Activated gamma-delta T cell treated with Interleukin-2 at 50 U/mL for 16 hours (primary cell): ENCODE measurements at places on chromosomes 1 and 21.

DNA sequence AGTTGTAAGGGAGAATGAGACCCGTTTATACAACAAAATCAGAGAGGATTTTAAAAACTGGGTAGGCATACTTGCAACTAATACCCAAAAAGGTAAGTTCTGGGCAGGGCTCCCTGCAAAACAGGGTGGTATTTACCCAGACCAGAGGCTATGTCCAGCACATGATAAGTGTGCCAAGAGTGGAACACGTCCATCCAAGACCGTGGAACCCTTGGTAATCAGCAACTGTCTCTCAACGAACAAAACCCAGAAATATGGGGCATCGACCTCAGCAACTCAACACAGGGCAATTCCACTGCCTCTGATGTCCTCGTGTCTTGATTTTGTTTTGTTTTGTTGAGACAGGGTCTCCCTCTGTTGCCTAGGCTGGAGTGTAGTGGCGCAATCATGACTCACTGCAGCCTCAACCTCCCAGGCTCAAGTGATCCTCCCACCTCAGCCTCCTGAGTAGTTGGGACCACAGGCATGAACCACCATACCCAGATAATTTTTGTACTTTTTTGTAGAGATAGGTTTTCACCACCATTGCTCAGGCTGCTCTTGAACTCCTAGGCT, 26.7 kb upstream of the MX1 start:
- DNase-seq = no peak

DNA sequence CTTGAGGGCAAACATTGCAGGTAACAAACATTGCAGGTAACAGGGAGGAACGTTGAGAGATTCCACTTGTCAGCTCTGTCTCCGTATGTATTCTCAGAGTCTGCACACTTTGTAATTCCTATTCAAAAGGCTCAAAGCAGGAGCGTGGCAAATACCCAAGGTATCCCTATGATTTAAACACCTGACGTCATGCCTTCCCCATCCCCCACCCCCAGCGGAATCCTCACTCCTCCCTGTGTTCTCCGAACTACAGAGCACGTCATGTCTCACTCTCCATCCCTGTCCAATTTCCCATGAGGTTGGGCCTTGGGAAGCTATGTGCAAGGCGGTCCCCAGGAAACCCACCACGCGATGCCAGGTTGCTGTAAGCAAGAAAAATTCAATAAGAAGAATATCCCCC, 2.8 kb upstream of the LRRC38 start:
- DNase-seq = no peak

DNA sequence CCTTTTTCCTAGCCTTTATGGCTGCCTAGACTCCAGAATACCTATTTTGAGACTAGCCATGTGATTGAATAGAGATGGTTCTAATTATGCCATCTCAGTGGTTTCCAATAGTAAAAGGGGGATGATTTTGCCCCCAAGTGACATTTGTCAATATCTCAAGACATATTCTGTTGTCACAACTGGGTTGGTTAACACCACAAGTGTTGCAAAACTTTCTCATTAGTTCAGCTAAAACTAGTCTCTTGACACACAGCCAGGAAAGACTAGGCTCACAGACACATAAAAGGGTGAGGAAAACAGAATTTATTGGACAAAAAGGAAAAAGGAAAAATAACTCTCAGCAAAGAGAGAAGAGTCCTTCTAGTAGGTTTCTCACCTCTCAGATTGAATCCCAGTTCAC, 39.9 kb upstream of the GBP5 start:
- no peak for DNase-seq

- DNase-seq = no peak
These were observed 98.1 kb downstream of the PLPP3 start for GRCh38 chr1:56481140-56481694.

DNA sequence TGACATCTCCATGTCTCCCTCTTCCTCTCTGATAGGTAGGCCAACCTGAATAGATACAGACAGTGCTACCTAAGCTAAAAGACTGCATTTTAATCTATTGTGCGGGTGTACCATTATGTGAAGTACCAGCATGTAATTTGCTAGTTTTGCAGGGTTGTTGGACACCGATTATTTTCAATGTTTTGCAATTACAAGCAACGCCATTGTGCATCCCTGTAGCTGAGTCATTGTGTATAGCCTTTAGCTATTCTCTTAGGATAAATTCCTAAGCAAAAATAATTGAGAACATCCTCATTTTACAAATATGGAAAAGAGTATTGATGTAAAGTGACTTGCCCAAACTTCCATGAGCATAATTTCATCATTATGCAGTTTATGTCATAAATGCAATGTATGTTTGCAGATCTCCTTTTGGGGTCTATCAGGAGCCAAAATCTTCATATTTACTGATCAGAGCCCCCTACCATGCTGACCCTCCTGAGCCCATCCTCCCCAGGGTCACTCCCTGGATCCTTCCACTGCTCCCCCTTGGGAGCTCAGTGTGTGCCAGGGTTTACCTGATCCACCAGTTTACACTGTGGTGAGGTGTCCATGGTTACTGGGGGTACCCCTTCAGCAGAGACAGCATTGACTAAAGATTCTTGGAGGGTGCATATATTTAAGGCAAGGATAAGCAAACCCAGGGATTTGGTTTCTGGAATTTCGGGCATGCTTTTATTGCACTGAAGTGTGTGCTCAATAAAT, 80.6 kb downstream of the CCDC185 start:
- no peak for DNase-seq

- DNase-seq = no peak
These were observed 8.7 kb upstream of the PPP1R8 start for GRCh38 chr1:27821761-27822315.

DNA sequence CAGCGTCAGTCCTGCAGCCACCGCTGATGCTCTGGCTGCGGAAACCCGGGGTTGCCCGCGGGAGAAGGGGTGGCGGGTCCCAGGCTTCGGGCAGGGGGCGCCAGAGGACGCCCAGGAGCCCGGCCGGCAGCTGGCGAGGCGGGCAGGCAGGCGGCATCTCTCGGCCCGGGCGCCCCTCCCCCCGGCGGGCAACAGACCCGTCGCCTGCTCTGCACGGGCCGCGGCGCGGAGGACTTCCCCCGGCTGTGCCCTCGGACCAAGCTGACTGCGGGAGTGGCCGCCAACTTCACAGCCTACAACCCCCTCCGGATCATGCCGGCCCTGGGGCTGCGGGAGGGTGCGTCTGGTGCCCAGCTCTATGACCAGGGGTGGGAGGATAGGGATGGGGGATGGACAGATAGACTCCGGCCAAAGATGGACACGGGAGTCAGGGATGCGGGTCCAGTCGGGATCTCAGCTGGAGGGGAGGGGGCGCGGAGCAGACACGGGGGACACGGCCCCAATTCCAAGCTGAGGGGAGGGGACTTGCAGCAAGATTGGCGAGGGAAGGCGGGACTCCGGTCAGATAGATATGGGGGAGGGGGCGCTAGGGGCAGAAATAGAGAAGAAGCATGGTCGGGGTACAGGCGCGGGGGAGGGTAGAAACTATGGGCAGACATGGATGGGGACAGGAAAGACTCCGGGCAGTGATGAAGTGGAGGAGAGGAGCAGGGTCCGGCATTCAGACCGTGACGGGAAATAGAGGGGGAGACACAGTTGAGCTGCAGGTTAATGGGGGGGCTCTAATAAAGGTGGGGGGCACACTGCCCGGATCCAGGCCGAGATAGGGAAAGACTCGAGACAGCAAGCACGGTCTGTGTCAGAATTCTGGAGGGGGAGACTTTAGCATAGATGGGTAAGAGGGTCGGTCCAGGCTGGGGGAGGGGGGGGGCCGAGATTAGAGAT, 1.1 kb downstream of the ADGRB2 start:
- peak; percentile 52 for DNase-seq

DNA sequence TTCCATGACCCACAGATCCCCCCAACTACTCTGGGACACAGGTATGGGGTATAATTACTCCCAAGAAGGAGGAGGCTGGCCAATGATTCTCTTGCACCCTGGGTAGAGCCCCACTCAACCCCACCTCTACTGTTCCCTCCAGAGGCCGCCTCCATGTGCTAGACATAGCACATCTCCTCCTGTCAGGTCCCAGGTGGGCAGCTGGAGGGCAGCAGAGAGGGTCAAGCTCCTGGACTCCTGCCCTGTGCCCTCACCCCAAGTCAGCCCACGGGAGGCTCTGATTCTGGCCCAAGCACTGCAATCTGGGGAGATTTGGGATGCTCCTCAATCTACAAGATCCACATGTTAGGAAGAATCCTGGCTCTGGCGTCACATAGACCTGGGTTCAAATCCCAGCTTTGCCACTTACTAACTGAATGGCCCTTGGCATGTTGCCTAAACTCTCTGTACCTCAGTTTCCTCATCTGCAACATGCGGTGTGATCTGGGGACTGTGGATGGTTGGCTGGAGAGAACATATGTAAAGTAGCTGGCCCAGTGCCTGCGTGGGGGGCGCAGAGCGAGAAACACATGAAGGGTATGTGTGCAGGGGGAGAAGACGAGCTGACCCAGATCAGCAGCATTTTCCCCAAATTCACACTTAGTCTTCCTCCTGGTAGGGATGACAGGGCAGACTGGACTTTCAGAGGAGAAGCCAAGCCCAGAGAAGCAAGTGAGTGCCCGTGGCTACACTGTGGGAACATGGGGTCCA, 23.2 kb downstream of the TNNT2 start:
- DNase-seq = no peak

DNA sequence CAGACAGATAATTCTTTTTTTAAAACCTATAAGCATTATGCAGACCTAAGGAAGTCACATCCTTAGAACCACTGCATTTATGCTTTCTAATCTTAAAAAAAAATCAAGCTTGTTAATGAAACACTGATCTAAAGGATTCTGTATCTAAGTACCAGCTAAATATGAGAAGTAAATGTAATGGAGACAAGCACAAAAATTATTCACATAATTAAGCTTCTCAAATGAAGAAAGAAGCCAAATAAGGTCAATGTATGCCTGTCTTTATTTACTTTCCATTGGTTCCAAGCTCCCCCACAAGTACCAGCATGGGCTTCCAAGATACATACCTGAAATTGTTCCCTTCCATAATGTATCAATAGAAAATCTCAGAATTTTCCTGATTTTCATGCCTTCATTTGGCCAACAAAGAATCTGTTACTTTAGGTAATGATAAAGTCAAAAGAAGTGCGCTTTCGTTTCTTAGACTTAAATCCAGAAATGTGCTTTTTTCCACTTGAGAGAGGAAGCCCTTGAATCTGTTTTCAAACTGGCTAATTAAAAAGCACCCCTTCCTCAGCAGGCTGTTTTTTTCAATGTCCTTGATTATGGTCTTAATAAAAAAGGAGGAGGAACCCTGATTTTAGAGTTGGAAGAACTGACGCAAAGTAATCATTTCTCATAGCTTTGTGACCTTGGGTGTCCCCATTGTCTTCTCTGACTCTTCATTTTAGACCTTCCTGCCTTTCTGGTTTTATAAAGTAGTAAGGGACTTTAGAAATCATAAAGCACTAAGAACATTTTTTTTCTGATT, 3.8 kb downstream of the RGS2 start:
- DNase-seq = no peak

GRCh38 chr1:107139833-107140702, 771 bp upstream of the NTNG1 start:
- peak; percentile 6 for DNase-seq

DNA sequence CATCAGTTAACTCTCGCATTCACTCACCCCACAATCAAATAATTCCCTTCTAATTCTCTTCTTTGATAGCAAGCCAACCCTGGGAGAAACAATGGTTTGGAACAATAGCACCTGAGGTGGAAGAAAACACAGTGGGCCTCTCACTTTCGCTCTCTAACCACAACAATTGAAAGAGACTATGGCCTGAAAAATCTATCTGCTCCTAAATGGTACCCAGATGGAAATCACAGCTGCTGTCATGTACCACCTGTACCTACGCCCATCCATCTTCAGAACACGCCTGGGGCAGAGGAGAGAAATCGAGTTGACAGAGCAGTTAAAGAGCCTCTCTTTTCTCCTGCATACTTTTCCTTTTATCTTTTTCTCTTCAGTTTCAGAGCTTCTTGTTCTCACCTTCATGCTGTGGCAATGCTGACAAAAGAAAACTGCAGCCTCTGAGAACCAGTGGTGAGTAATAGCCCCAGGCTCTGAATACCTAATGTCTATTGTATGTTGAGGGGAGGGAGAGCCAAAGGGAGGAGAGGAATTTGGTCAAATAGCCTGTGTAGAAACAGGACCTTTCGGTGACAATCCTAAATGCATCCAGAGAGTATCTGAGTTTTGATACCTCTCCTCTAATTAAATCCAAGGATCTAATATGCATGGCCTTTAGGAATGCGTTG, 57.7 kb downstream of the ZC3H11B start:
- DNase-seq = no peak

DNA sequence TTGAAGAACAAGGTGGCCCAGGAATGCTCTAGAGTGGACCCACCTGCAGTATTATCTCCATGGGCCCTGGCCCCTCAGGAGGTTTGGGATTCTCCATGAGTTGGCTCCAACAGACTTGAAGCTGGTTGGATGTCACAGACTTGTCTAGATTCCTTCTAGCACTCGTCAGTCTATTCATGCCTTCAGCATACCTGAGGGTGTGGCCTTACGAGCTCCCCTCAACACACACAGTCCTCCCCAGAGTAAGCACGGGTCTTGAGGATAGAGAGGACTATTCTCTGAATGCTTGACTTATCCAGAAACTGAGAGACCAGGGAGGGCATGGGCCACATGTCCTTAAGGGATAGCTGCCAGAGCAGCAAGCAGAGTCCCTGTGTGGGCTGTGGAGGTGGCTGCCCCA, 45.9 kb upstream of the COL6A1 start:
- no peak for DNase-seq

- DNase-seq = no peak
These were observed 5.2 kb upstream of the AGO3 start for GRCh38 chr1:35925741-35926140.

- no peak for DNase-seq
These were observed 237.3 kb downstream of the RHOU start for GRCh38 chr1:228972576-228972975.

DNA sequence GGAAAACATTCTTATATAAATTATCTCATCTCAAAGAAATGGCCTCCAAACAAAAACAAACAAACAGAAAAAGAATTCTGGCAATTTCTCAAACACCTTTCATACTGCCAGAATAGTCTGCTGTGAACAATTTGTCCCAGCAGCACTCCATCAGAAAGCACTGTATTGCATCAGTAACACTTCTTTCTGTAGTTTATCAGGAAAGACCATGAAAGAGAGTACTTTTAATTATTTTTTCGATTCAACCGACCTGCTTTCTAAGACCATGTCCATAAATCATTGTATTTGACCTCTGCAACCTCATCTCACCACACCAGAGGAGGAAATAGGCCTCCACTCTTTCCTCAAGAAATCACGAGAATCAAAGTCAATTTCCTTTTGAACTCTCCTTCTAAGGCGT, 1579.9 kb downstream of the MRPL39 start:
- DNase-seq = no peak

DNA sequence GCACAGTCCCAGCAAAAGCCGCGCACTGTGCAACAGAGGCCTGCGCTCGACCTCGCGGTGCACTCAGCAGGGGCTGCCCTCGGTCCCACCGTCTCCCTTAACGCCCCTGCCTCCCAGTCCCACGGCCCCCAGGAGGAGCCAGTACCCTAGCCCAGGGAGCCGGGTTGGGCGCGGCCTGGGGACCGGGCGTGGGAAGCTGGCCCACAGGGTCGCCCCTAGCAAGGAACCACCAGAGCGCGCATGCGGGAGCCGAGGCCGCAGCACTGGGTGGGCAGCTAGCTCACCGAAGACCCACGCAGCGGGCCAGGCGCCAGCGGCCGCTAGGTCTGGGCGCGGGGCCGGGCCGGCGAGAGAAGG, 21.6 kb upstream of the ZNF678 start:
- peak; percentile 6 for DNase-seq

- no peak for DNase-seq
These were observed 79.2 kb downstream of the CD34 start for GRCh38 chr1:207831517-207832327.
